Activated CD4-positive, alpha-beta memory T cell treated with anti-CD3 and anti-CD28 coated beads, Interleukin-2, amount 10 ng/mL, durations not matched to agents 7 days and 5 days (primary cell): ENCODE measurements at places on chromosomes 12 and 14. TPM values are rescaled to one million over a fixed set of nuclear protein-coding genes. Genes with fewer than 3 reads are reported as not detected.

DNA sequence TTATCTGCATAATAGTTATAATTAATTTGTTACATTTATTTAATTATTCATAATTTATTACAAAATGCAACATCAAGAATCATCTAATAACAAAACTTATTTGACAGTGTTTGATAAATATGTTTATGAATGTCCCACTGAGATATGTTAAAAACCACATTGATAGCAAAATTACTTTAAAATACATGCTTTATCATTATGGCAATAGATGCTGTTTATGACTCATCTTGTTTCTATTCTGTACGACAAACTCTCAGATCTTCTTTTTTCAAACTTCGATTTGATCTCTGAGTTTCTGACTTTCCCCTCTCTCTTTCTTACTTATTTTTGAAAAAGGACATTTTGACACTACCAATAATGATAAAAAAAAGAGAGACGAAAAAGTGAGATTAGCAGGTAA is 56.8 kb upstream of the LRRK2 start:
- no peak for DNase-seq

The NANOG gene
- not detected for total RNA-seq

DNA sequence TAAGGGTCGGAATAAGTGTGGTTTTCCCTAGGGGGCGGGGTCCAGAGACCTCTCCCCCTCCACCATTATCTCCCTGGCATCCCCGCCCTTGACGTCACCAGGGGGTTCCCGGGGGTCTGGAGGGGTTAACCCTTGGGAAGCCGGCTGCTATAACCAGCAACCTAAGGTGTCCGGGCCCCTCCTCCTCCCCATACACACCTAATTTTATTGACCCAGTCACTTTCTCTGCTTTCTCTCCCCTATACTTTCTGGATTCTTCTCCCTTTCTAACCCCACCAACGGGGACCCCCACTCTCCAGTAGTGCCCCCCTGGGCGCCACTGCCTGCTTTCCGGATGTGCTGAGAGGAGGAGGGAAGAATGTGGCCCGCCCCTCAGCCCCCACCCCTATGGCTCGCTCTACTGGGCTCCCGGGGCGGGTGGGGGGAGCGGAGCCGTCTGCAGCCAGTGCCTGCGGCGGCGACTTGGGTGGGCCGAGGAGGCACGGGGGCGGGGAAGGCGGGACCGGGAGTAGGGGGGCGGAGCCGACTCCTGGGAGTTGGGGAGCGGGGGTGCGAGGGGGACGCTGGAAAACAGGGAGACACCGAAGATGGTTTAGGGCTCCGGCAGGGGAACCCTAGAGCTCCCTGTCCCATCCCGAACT is 1.8 kb downstream of the GLI1 start:
- peak; percentile 41 for DNase-seq

DNA sequence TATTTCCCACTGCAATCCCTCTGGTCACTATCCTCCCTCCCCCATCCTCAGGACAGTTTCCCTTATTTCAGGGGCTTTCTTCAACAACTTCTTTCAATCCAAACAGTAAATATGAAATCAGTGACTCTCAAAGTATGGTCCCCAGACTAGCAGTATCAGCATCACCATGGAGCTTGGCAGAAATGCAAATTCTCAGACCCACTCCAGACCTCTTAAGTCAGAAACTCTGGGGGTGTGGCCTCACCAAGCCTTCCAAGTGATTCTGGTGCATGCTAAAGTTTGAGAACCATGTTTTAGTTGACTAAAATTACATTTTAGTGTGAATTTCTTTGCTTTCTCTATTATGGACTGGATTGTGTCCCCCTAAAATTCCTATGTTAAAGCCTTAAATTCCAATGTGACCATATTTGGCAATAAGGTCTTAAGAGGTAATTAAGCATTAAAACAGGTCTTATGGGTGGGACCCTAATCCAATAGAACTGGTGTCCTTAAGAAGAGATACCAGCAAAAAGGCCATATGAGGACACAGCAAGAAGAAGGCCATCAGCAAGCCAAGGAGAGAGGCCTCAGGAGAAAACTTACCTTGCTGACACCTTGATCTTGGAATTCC is 23.2 kb downstream of the ATP2B1 start:
- DNase-seq: no peak

DNA sequence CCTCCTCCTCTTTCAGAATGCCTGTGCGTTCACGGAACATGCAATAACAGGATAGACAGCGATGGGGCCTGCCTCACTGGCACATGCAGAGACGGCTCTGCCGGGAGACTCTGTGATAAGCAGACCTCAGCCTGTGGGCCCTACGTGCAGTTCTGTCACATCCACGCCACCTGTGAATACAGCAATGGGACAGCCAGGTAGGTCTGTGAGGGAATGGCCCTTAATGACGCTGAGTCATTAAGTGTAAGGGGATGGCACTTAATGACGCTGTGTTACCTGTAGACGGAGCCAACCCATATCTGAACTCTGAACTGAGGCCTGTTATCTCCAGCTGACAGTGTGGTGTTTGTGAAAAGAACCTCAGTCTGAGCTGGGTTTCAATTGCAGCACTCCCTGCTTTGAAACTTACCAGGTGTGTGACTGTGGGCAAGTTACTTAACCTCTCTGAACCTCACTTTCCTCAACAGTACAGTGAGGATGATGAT is 86.9 kb downstream of the STAB2 start:
- no peak for DNase-seq

DNA sequence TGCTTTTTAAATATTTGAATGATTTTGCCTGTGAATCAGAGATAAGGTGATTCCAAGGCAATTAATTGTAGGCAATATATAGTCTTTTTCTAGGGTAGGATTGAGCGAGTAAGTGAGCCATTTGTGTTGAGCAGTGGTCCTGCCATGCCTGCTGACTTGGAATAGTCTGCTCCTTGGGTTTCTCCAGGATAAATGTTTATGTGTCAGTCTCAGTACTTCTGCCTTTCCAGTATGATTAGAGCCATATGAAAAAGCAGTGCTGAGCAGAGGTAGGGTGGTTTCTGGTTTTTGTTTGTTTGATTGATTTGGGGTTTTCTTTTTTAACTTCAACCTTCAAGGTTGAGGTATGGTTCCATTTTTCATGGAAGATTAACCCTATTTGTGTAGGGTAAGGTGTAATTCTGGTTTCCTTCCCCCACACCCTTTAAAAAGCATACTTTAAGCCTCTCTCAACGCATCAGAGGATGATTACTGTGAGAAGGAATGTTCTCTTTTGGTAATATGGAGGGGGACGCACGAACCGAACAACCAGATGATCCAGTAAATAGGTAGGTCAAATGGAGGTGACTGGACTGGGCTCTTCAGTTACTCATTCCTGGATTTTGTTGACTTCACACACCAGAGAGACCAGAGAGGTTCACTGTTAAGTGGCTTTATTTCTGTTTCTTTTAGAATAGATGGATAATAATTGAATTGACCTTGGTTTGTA is 22.7 kb downstream of the FRMD6 start:
- no peak for DNase-seq

The HOXC10 gene
- not detected for total RNA-seq

GRCh38 chr12:125185740-125186470 is 120.7 kb downstream of the AACS start:
- DNase-seq: peak; percentile 65

- DNase-seq: no peak
These were observed 212.3 kb upstream of the FOXN3 start for GRCh38 chr14:89629383-89629782.
